ENCODE measurements at places on chromosomes 12 and 14.

DNA sequence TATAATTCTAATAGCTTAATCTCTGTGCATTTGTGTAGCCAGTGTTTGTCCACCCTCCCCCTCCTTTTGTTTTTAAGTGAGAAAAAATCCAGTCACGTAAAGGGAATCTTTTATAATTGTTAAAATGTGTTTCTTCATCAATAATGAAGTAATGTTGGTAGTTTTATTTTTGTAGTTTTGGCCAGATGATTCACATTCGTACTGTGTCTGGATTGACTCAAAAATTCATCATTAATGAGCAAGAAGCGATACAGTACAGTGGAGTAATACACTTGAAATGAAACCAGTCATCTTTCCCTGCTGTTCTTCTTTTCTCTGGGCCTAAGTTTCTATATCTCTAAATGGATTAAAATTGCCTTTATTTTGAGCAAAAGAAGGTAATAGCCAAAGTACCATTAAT lies 86.5 kb downstream of the SRGAP1 start:
- DNase-seq = no peak

DNA sequence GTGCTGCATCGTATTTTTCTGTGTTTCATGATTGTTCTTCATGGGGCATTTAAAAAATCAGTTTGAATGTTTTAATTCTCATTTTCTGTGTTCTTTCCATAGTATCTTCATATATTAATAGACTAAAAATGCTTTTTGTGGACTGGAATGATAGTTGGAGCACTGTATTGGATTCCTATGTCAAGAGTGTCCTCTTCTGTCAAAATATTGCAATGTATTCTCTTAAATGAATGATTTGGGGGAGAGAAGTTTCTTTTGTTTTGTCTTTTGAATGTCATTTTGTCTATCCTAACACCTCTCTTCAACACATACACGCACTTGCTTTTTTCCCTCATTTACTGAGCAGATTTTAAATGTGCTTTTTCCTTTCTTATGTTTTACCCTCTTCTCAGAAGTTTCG lies 4.7 kb upstream of the EIF2S3B start:
- no peak for DNase-seq

DNA sequence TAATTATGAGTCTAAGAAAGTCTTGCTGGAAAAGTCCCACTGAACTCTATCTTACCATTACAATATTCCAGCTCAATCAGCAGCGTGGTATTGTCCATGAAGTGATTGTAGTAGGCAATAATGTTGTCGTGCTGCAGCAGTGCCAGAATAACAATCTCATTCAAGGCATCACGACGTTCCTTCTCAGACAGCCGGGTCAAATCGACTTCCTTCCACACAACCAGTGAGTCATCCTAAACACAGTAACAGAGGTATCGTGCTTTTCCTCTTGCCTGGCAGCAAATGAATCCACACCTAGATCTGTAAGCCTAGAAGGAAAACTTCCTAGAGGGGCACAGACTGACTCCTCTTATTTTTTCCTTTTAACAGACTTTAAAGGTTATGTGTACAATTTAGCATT lies 2.9 kb downstream of the NEK9 start:
- DNase-seq = no peak

DNA sequence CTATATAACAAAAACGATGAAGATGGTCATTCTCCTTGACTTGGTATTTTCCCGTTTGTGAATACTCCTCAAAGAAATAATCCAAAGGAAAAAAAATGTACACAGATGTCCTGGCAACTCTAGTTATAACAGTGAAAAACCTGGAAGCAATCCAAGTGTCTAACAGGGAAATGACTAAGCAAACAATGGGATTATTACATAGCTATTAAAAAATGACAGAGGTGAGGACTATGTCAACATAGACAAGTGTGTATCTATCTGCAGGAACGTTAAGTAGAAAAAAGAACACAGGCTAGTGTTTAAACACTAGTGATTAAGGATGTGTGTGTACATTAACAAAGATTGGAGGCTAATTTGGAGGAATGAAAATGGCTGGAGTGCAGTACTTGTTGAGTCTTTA lies 5.9 kb upstream of the APOLD1 start:
- no peak for DNase-seq

DNA sequence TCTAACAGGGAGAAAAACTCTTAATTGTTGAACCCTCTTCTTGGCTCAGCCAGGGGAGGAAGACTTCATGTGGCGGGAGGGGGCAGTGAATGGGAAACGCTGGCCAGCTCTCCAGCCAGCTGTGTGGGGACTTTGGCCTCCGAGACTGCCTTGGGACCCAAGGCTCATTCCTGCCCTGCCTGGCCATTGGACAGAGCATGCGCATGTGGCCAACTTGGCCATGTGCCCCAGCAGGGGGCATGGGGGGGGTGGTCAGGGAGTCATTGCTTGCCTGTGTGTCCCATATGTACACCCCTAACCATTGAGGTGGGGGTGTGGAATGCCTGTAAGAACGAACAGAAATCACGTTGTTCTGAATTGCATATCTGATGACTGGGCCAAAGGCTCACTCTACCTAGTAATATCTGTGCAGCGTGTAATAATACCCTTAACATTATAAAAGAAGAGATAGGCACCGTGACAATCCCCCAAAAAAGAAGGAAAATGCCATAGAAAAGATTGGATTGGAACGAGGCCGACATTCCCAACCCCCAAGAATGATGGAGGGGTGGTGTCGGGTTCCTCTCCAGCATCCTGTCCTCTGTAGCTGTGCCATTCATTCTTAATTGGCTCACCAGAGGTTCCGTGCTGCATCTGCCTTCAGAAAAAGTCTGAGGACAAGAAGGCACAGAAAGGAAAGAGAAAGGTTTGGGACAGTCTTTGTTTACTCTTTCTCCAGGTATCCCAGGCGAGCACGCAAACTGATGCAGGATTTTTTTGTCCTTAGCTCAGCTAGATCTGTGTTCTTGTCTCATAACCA lies 3.5 kb upstream of the FAR2 start:
- DNase-seq = no peak

- DNase-seq = no peak
Measured at GRCh38 chr14:64792231-64792630, 87.5 kb downstream of the SPTB start.
